ENCODE measurements at places on chromosomes 6 and 20.
A peak's percentile ranks its signal among the peaks of the same experiment; 100 is the strongest.

- no peak for DNase-seq
Measured at GRCh38 chr6:130970839-130971410, 92.1 kb downstream of the EPB41L2 start.

- DNase-seq: no peak
Measured at GRCh38 chr6:33575211-33575610, 4.9 kb downstream of the BAK1 start.

- DNase-seq: no peak
Measured at GRCh38 chr6:125220712-125221111, 67.1 kb downstream of the TPD52L1 start.

DNA sequence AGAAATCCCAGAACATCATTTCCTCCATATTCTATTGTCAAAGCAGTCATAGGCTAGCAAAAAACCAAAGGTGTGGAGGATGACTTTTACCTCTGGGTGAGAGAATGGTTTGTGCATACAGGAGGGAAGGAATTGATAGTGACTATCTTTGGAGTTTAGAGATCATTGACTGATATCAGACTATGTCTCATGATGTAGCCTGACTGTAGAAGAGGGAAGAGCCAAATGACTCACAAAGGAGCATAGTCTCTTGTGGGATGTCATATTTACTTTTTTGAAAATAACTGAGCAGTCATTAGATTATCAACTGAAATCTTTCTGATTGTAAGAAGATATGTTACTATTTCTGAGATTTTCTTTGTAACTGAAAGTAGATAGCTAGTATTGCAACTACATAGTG is 158.5 kb downstream of the FLRT3 start:
- no peak for DNase-seq

- DNase-seq: no peak
Measured at GRCh38 chr6:7126754-7127153, 19.0 kb downstream of the RREB1 start.

- no peak for DNase-seq
Measured at GRCh38 chr6:143498428-143498827, 13.1 kb downstream of the FUCA2 start.

- DNase-seq: no peak
Measured at GRCh38 chr6:68317366-68317765, 317.7 kb upstream of the ADGRB3 start.

- peak; percentile 55 for DNase-seq
Measured at GRCh38 chr6:31729515-31729978, 448 bp upstream of the DDAH2 start.

Data from stimulated activated CD4-positive, alpha-beta T cell treated with anti-CD3 and anti-CD28 coated beads, TNF-alpha, amount 100 ng/mL, for 48 hours (primary cell).